IPS DF 19.7 (cell line): ENCODE measurements at places on chromosomes 11 and 22.
A peak's percentile ranks its signal among the peaks of the same experiment; 100 is the strongest.

- no peak for DNase-seq
Measured at GRCh38 chr11:17702876-17703275, 16.5 kb upstream of the MYOD1 start.

DNA sequence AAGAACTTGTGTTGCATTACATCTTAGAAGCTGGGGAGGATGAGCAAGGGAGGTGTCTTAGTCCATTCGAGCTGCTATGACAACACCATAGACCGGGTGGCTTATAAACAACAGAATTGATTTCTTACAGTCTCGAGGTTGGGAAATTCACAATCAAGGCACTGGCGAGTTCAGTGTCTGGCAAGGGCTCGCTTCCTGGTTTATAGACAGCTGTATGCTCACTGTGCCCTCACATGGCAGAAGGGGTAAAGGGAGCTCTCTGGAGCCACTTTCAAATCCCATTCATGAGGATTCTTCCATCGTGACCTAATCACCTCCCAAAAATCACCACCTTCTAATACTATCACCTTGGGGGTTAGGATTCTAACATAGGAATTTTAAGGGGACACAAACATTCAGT is 150.0 kb upstream of the NECTIN1 start:
- DNase-seq = no peak

- no peak for DNase-seq
Measured at GRCh38 chr11:16403851-16404250, 47.5 kb upstream of the SOX6 start.

- no peak for DNase-seq
Measured at GRCh38 chr11:44748606-44749005, 21.8 kb downstream of the TSPAN18 start.

DNA sequence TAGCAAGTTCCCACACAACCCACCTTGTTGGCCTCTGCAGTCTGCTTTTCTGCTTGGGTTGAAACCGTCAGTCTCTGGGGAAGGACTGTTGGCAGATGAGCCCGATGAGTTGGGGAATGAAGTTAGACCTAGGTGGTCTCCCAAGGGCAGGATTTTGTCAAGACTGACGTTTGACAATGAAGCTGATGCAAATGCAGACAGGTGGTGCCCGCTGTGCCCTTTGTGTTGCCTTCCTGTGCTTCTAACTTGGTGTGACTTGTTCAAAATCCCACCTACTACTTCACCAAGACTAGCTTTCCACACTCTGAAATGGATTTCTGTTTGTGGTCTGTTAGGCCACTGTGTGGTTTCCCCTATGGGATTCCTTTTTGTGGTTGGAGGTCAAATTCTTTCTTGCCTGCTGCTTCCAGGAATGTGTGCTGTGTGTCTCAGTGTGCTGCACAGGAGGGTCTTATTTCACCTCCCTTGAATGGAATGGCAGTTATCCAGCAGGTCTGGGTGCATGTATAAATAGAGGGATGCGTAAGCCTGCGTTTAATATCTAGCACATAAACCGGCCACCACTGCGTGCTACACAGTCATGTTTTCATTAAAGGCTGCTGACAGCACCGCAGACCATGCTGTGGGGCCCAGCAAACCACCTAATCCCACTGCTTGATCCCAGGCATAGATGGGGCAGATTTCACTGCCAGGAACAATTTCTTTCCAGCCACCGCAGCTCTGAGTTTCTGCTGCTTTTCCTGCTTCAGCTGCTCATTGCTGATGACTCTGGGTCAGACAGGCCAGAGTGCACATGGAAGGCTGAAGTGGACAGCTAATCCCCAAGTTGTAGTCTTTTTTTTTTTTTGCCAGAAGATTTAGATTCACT is 44.8 kb downstream of the ADAMTS8 start:
- DNase-seq = peak; percentile 87

- DNase-seq = no peak
Measured at GRCh38 chr22:46082633-46083032, 67.7 kb upstream of the PPARA start.

DNA sequence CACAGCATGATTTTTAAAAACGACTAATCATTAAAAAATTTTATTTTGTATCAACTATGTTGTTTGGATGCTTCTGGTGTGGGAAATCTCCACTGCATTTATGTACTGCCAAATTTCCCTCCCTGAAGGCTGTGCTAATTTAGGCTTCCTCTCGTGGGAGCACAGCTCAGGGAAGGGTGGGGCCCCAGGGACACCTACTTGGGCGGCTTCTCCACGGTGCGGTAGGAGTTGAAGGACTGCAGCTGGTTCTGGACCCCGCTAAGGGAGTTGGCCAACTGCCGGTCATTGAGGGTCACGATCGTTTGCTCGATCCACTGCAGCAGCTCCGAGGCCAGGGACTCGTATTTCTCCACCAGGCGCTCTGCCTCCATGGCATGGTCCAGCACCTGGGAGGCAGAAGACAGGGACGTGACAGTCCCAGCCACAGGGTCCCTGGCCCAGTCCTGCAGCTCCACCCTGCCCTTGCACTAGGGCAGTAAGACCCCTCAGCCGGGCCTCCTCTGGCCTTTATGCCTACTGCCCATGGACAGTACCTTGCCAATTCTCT is 18.6 kb downstream of the SPTBN2 start:
- no peak for DNase-seq

DNA sequence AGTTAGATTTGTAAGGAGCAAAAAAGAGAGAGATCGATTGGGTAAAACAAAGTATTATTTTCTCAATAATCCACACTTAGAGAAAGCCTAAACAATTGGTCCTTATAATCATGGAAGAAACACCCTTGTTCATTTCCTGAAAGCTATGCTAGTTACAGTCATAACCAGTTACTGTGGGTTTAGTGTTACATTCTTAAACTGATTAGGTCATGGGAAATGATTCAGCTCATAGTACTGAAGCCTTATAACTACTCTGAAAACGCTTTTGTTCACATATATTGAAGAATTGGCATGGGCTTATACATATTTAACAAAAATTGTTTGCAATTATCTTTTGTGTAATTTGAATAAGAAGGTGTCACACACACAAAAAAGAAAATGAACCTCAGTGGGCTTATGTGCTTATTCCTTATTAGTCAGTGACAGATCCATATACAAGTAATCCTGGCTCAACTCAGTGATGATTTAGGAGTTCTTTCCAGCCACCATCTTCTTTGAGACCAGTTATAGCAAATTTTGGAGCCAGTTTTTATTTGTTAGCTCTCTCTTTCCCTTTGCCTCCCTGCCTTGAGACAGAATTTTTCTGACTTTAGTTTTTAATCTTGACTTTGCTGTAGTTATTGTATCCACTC is 198.5 kb upstream of the CTSC start:
- DNase-seq = no peak

DNA sequence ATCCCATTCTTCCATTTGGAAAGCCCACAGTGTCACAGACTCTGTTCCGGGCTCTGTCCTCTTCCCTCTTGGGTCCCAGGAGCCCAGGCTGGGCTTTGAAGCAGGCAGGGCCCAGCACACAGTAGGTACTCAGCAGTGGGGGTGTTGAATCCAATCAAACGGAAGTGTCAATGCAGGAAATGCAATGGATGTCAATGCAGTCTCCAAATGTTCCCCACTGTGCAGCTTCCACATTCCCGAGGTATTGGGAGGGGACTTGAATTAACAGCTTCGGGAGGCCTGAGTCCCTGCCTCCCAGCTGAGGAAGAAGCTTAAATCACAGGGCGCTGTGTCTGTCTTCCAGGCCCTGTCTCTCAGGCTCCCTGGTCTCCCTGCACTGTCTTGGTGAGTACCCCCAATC is 21.8 kb upstream of the SMIM35 start:
- DNase-seq = peak; percentile 40

DNA sequence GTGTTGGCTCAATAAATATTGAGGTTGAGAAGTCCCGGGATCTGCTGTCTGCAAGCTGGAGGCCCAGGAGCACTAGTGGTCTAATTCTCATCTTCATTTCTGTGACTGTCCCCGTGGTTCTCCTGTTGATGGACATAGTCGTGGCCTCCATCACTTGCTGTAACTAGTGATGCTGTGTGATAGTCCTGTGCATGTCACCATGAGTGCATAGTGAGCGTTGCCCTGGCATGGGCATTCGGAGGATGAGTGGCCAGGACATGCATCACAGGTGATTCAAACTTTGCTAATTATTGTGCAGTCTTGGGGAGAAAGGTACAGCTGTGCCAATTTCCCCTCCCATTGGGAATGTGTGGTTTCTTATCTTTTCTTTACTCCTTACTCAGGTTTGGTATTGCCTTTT is 902.2 kb downstream of the BRD1 start:
- DNase-seq = no peak

GRCh38 chr11:71204294-71204693 is 48.1 kb downstream of the SHANK2 start:
- DNase-seq = no peak

DNA sequence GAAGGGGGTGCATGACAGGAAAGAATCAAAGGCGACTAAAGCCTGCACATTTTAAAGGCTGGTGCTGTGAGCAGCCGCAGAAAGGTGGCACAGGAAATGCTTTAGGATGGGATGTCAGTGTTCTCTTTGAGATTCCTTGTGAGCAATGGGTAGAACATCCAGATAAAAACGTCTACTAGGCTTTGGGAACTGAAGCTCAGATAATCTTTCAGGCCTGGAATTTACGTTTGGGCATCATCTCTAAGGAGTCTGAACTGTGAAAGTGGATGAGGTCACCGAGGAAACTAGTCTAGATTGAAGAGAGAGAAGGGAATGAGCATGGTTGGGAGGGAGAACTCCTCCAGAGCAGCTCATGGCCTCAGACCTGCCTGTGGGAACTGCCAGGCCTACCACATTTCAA is 65.7 kb downstream of the FLI1 start:
- no peak for DNase-seq

- DNase-seq = no peak
Measured at GRCh38 chr22:37544955-37545702, 15.2 kb upstream of the CDC42EP1 start.

DNA sequence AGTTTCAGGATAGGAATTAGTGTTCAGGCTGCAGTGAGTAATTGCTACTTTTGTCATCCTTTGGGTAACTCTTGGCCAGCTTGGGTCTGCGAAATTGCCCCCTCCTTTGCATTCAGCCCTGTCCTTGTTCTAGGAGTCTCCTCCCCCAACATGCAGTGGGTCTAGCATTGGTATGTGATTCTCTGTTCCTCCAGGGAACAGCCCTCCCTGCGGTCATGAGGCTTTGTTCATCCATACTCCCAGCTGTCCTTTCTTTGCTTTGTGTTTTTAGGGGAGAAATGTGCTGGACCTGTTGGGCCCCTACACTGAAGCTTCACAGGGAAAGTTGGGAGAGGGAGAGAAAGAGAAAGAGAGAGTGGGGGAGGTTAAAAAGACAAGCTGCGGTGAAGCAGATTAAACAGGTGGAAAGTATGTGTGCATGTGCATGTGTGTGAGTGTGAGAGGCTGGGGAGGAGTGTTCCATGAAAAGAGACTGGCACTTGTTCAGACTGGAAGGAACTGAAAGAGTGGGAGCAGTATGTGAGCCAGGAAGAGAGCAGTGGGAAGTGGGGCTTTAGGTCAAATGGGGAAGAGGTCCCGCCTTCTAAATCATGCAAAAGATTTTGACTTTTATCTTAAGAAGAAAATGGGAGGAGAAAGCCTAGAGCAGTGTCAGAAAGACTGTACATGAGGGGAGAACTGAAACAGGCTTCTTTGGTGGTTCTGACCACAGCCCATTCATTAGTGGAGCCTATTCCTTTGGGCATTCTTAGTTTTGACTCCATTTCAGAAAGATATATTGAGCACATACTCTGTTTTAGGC is 17.9 kb upstream of the SESN3 start:
- DNase-seq = no peak

DNA sequence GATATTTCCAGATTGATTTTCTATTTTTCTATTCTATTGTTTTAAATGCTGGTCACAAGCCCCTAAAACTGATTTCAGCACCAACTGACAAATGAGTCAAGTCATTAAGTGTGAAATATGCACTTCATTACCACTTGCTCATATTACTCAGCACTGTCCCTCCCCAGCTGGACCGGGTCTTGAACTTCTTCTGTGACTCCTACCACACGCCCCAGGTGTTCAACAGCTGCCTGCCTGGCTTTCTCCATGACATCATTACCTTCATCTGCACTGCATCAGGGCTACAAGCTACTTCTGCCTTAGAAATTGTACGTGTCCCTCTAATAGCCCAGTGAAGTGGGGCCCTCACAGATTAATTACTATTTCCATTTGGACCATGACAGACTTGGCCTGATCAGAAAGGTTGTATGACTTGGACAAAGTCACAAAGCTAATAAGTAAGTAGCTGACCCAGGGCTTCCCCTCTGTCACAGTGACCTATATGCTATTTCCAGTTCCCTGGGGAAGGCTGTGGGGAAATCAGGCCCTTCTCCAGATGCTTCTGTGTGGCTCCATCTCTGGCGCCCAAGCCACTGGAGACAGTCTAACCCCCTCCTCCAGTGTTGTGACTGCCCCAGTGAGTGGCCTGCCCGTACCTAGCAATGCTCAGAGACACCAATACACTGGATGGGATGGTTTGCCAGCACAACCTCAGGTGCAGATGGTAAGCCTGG is 18.1 kb downstream of the TBC1D10A start:
- DNase-seq = no peak

DNA sequence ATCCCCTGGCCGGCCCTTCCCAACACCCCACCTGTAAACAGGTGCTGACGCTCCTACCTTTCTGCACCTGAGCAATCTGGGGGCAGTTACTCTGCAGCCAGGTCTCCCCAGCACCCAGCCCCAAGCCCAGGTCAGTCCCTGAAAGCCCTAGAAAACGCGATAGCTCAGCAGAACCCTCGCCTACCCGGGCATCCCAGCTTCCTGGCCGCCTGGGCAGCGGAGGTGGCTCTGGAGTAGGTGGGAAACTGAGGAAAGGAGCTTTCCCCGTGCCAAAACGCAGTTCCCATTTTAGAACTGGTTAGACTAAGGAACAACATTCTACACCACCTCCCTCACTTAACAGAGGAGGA is 445 bp downstream of the SYTL2 start:
- DNase-seq = no peak

- no peak for DNase-seq
Measured at GRCh38 chr22:33919391-33920196, 682 bp downstream of the LARGE1 start.

GRCh38 chr11:111960916-111961315 is 23.8 kb downstream of the DIXDC1 start:
- DNase-seq = no peak

- DNase-seq = peak; percentile 12
Measured at GRCh38 chr11:70790671-70791300, 392.5 kb downstream of the CTTN start.

- no peak for DNase-seq
Measured at GRCh38 chr11:73652046-73652730, 5.8 kb downstream of the PLEKHB1 start.

DNA sequence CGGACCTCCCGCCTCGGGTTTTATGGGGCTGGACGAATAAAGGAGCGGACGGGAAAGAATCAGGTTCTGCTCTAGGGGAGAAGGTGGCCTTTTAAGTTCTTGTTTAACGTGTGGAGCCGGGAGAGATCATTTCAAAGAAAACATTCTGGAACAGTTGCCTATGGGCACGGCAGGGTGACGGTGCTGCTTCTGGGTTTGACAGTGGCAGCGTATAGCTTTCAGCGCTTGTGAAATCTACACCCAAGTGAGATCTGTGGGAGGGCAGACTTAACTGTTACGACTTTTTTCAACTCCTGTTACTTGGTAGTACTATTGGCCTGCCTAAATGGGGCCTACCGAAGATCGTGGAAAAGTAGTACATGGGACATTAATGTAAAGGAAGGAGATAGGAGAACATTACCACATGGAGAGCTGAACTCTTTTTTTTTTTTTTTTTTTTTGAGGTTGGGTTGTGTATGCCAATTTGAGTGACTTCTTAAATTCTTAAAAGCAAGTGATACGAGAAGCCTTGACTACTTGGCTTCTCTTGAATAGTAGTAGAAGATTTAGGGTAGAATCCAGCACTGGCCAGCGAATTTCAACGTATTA is 743 bp downstream of the USP47 start:
- no peak for DNase-seq

GRCh38 chr11:68695531-68695930 is 11.2 kb downstream of the GAL start:
- no peak for DNase-seq

GRCh38 chr11:1298695-1299492 is 10.5 kb downstream of the TOLLIP start:
- DNase-seq = no peak
